ENCODE measurements at places on chromosomes 6 and 20.

DNA sequence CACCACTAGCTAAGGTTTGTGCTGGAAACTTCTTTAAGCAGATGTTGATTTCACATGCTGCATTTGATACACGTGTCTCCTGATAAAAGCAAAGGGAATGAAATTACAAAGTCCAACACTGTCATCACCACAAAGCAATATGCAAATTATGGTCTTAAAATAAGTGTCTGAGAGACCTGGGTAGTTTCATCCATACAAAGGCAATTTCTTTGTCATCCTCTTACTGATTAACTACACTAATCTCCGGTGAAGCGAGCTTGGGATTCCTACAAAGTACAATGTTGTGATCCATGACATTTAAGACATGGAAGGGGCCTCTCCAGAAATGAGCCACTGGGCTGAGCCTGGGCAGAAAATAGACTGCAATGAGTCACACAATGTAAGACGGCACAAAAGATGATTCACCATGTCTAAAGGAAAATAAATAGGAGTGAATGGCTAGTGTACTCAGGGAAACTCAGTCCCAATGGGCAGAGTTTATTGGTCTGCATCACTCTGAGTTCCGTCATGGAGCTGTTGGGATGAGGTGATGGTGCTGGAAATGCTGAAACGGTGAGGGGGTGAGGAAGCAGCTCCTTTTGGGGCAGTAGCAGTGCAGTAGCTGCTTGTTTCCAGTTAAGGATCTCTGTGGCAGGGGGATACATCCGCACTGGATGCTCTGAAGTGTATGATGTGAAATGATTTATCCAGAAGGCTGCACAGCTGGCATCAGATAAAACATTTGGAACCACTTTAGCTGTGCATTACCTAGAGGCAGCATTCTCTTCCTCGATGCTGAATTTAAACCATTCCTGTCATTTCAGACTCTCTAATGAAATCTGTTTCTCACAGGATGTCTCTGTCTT lies 103.3 kb downstream of the IBTK start:
- peak; percentile 89 for DNase-seq

DNA sequence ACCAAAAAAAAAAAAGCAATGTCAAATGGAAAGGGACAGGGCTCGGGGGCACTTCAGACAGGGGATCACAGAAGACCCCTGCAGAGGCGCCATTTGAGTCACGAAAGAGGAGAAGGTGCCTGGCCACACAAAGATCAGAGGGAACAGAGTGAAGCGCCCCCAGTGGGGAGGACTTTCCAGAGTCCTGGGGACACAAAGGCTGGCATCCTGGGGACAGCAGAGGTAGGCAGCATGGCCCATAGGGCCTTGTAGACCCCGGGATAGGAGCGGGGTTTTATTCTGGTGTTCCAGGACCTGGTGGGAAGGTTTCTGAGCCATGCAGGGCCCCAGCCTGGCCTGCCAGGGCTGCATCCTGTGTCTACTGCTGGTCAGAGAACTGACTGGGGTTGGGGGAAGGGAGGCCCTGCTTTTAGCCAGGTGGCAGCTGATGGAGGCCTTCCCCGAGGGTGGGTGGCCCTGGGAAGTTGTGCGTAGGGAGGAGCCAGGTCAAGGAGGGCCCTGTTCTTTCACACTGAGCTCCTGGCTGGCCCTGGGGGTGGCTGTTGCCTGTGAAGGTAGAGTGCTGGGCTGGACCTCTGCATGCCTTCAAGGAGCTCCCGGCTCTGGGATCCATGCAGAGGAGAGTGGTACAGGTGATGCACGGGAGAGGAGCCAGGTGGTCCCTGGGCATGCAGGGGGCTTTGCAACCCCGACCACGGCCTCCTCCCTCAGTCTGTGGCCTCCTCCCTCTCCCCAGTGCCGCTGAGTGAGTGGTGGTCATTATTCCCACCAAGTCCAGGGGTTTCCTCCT lies 117.9 kb downstream of the CDH4 start:
- no peak for DNase-seq

DNA sequence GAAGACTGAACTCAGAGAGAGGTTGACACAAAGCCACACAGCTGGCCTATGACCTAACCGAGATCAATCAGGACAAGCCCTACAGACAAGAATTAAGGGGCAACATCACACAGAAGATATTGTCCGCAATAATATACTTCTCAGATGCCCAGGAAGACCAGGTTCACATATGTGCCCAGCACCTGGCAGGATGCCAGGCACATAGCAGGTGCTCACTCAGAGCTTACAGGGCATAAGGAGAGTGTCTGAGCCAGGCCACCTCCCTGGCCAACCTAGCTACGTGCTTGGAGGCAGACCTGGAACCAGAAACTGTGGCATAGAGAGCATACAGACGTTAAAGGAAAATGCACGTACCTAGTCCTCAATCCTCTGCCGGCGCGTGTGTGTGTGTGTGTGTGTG lies 87.0 kb upstream of the LRFN2 start:
- no peak for DNase-seq

GRCh38 chr6:90290811-90291420 lies 5.7 kb downstream of the BACH2 start:
- no peak for DNase-seq

DNA sequence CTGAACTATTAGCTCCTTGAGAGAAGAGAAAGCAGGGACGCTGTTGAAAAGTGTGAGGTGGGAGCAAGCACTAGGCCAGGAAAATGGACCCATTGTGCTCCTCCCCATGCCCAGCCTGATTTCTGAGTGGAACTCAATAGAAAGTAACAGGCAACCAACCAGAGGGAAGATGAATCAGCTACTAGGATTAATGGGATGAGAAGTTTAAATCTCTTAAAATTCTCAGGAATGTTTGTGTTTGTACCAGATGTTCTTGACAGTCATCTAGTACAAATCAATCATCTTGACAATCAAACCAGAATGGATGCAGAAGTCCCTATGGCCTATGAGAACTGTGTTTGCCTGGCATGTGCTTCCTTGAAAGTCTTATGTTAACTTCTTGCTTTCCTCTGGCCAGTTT lies 48.9 kb downstream of the HDDC2 start:
- DNase-seq = peak; percentile 11

- no peak for DNase-seq
Observed at GRCh38 chr6:112310439-112311125, 36.5 kb upstream of the RFPL4B start.

- DNase-seq = peak; percentile 27
Observed at GRCh38 chr6:74447013-74447412, 751.0 kb downstream of the CD109 start.

- peak; percentile 42 for DNase-seq
Observed at GRCh38 chr6:121436960-121437850, 1.8 kb downstream of the GJA1 start.

DNA sequence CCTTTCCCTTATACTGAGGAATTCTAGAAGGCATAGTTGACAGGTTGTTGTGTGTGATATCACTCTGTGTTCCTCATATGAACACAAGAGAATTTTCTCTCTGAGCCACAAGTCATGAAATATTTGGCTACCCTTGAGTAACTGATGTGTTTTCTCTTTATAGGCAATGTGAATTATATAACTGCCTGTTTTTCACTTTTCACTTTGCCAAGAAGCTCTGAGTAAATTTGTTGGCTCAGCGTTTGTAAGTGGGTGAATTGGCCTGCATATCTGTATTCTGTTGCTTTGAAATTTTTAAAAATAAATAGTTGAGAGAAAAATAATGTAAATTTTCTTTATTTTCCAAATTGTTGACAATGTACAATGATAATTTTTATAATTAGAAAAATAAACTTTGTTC lies 5.2 kb upstream of the BTBD9 start:
- DNase-seq = no peak

DNA sequence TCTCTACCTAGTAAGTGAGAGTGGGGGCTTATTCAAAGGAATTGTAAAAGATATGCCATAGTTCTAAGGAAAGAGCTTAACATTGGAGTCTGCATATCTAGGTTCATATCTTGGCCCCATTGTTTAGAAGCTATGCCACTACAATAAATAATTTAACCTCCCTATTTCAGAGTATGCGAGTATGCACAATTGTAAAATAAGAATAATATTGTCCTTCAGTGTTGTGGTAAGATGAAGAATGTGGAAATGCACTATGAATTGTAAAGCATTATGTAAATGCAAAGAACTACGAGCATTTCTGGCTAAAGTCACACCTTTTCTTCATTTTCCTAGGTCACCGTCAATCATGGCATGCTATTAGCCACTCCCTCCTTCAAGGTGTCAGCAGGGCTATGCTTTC lies 16.1 kb upstream of the ZNF165 start:
- no peak for DNase-seq

GRCh38 chr6:16596616-16597331 lies 164.5 kb downstream of the ATXN1 start:
- no peak for DNase-seq

- DNase-seq = no peak
Observed at GRCh38 chr20:46898423-46898822, 3.8 kb downstream of the EYA2 start.

- no peak for DNase-seq
Observed at GRCh38 chr6:128513878-128514277, 6.5 kb downstream of the PTPRK start.
